A172 (cell line): ENCODE measurements at places on chromosomes 2 and 18. TPM values are rescaled to one million over a fixed set of nuclear protein-coding genes. Genes with fewer than 3 reads are reported as not detected.

Gene SNORC
- 0.17 and 0.86 TPM in 2 replicates for total RNA-seq

Gene STPG4
- total RNA-seq: 0.62 and 4.4 TPM in 2 replicates

Gene PAX3
- total RNA-seq: not detected in 2 replicates

Gene LYPD6
- total RNA-seq: 22.7 and 40.4 TPM in 2 replicates

Gene ELOA2
- total RNA-seq: not detected in 2 replicates

Gene FAP
- total RNA-seq: 1.9 and 2.2 TPM in 2 replicates

Gene IMPACT
- total RNA-seq: 12.3 and 22.9 TPM in 2 replicates

Gene TOGARAM2
- total RNA-seq: 0.69 and 1.9 TPM in 2 replicates

Gene CCNYL1
- 4.9 and 5.5 TPM in 2 replicates for total RNA-seq

Gene MLPH
- total RNA-seq: 12.9 and 17.7 TPM in 2 replicates

Gene LTBP1
- total RNA-seq: 12.1 and 14.0 TPM in 2 replicates

Gene LIMS1
- total RNA-seq: 53.8 and 91.9 TPM in 2 replicates

Gene HYCC2
- total RNA-seq: 8.6 and 22.8 TPM in 2 replicates

Gene OR6B2
- not detected in 2 replicates for total RNA-seq

Gene SLC5A7
- not detected in 2 replicates for total RNA-seq

Gene CDH7
- not detected in 2 replicates for total RNA-seq

Gene PID1
- total RNA-seq: 6.9 and 8.1 TPM in 2 replicates

Gene SP3
- 89.7 and 110 TPM in 2 replicates for total RNA-seq

Gene GRHL1
- 0.57 and 3.8 TPM in 2 replicates for total RNA-seq

Gene VIT
- total RNA-seq: 1.3 and 3.4 TPM in 2 replicates

Gene FAM161A
- 4.0 and 4.5 TPM in 2 replicates for total RNA-seq

Gene KLHL41
- 0.19 TPM in 1 of 2 replicates, not detected in the other for total RNA-seq

Gene CHST9
- total RNA-seq: not detected in 2 replicates

Gene RAMP1
- total RNA-seq: 32.4 and 35.2 TPM in 2 replicates

Gene NFU1
- total RNA-seq: 92.9 and 185 TPM in 2 replicates

Gene STK17B
- total RNA-seq: 19.5 and 20.5 TPM in 2 replicates

Gene SERPINB10
- total RNA-seq: not detected in 2 replicates

Gene UPP2
- not detected in 2 replicates for total RNA-seq

Gene GREB1L
- 3.5 and 4.0 TPM in 2 replicates for total RNA-seq

Gene ASB18
- not detected in 2 replicates for total RNA-seq

Gene ACMSD
- total RNA-seq: not detected in 2 replicates

Gene AGXT
- 0.07 TPM in 1 of 2 replicates, not detected in the other for total RNA-seq

Gene ANKRD44
- total RNA-seq: 8.7 and 16.2 TPM in 2 replicates

Gene PAX8
- 1.4 and 1.8 TPM in 2 replicates for total RNA-seq
